ENCODE measurements at places on chromosomes 2 and 18.

GRCh38 chr2:70258532-70258875, 567 bp downstream of the PCYOX1 start:
- no peak for DNase-seq

DNA sequence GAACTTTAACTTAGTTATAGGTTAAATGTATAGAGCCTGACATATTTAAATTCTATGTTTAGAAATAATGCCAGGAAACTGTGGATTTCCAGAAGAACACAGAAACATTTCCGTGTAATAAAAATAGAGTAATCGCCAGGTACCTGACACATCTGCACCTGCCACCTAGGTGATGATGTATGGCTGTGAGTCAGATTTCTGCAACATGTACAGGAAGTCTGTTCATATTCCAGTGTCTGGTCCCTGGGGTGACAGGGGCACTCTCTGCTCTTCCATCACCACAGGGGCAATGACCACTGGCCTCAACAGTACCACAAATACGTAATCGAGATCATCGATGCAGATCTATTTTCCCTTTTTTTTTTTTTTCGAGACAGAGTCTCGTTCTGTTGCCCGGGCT, 101.1 kb upstream of the LPIN2 start:
- DNase-seq = no peak

- no peak for DNase-seq
Observed at GRCh38 chr2:203606051-203606450, 71.0 kb upstream of the RAPH1 start.

DNA sequence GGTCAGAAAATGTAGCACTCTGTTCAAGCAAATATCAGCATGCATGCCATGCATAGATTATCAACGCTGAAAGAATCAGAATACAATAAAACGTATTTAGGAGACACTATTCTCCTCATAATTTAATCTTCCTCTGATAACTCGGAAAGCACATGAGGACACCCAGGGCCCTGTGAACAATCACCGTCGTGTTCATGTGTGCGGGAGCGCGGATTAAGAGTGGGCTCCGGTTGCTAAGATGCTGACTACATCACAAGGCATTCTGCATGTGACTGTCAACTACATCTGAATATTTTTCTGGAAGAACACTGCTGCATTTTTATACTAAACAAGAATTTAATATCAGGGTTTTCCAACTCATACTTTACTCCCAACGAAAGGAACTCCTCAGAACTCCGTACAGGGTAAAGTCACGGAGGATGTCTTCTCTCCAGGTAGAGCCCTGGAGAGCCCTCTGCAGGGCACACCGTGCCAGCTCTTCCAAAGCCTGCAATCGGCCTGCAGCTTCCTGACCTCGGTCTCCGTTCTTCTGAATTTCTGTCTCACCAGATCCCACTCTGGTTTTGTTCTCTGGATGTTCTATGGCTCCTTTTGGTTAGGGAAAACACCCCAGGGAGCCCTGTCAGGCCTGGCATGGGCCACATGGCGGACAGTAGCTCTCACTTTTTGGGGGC, 59.6 kb downstream of the ZNF516 start:
- no peak for DNase-seq

- no peak for DNase-seq
Observed at GRCh38 chr2:30155202-30155601, 8.4 kb downstream of the YPEL5 start.

DNA sequence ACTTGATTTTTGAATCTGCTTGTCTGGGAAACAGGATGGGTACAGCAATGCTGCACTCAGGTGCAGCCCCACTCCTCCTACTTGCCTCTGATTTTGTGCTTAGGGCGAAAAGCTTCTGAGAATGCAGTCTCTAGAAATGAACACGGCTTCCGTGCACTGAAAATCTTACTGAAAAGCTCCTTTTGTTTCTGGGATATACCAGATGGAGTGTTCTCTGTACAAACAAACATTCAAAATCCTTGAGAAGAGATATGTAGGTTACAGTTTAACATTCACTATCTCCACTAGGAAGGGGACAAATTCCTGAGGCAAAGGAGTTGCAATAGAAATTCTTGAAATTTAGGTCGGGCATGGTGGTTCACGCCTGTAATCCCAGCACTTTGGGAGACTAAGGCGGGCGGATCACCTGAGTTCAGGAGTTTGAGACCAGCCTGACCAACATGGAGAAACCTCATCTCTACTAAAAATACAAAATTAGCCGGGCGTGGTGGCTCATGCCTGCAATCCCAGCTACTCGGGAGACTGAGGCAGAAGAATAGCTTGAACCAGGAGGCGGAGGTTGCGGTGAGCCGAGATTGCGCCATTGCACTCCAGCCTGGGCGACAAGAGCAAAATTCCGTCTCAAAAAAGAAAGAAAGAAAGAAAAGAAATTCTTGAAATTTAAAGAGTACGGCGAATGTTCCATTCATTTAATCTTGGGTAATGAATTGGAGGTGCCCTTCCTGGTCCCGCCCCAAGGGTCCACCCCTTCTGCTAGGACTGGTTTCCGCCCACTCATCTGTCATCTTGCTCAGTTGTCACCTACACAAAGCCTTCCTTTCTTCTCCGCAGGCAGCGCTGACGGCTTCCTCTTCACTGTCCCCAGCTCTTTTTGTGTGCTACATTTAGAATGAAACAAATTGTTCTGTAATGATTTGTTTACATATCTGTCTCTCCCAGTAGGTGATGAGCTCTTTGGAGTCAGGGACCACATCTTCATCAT, 92.4 kb downstream of the SOCS6 start:
- no peak for DNase-seq

- DNase-seq = no peak
Observed at GRCh38 chr2:73386894-73387636, 1.4 kb downstream of the ALMS1 start.

GRCh38 chr2:149375801-149376361, 45.5 kb downstream of the LYPD6 start:
- DNase-seq = no peak

DNA sequence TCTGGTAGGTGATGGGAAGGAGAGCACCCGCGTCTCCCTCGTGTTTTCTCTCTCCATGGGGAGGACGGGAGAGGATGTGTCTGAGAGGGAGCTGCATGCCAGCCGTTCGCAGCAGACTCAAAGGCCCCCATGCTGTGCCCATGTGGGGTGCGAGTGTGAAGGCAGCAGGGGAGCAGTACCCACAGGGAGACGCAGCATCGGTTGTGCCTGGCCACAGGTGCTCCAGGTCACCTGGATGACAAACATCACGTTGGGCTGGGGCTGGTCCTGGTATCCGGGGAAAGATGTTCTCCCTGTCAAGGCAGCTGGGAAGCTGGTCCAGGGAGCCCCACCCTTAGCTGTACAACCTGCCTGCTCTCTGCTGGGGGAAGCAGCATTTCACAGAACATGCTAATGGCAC, 119.5 kb upstream of the SALL3 start:
- no peak for DNase-seq

- DNase-seq = peak; percentile 16
Observed at GRCh38 chr2:85421260-85422071, 3.0 kb downstream of the SH2D6 start.

DNA sequence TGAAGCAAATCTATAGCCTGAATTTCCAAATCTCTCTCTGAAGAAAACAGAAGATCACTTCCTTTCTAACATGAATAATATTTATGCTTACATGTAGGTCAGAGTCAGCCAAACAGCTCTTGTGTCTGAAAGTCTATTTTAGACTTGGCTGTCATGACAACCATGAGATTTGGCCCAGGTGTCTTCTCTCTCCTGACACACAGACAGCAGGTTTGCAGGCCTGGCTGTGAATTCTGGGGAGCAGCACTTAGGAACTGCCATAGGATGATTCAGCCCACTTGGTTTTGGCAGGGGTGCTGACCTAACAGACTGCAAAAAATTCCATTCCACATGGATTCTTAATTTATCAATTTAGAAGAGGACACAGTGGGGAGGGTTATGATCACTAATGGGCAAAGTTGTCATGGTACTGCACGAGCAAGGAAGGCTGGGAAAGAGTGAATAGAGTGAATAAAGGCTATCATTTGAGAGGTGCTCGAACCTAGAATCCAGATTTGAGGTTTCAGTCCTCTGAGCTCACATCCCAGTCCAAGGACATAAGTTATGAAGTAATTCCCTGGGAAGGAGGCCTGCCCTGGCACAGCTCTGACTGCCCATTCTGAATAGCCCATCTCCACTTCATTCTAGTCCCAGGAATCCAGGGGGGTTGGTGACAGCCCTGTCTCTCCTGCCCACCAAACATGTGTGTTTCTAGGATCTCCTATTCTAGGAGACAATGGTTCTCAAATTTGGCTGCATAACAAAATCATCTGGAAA, 453.9 kb upstream of the TRIB2 start:
- no peak for DNase-seq
